ENCODE measurements at places on chromosomes 3 and 15.

DNA sequence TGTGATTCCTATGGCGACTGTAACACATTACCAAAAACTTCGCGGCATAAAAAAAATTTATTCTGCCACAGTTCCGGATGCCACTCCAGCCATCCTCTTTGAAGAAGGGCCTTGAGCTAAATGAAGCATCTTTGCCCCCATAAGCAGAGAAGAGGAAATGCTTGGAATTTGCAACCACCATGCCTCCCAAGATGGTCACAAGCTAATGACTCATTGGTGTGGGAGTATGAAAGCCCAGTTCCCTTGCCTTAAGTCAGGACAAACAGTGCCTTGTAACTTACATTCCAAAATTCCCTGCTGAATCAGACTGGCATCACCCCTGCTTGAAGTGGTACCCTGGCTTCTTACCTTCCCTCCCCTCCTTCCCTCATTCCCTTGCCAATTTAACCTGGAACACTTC is 1077.4 kb downstream of the EPHA3 start:
- no peaks in the 10 kb centered on the region for H3K27me3 ChIP-seq
- H3K4me1 ChIP-seq: no peaks in the 10 kb centered on the region
- H3K4me3 ChIP-seq: no peak overlapping the region
- no peak overlapping the region for H3K27ac ChIP-seq

GRCh38 chr15:50358845-50359244 is 3.8 kb upstream of the GABPB1 start:
- H3K4me1 ChIP-seq: no peaks in the 10 kb centered on the region
- DNase-seq: peak; percentile 52
- no peak overlapping the region for H3K27ac ChIP-seq
- H3K36me3 ChIP-seq: 0 out of 2 replicates have a peak, but pooled peaks cover 6% of the 10 kb centered on the region

- H3K4me1 ChIP-seq: no peaks in the 10 kb centered on the region
- H3K27me3 ChIP-seq: no peaks in the 10 kb centered on the region
- H3K27ac ChIP-seq: no peak overlapping the region
- no peak for DNase-seq
- H3K36me3 ChIP-seq: no peaks in the 10 kb centered on the region
Observed at GRCh38 chr3:67090474-67090873, 92.4 kb downstream of the KBTBD8 start.

DNA sequence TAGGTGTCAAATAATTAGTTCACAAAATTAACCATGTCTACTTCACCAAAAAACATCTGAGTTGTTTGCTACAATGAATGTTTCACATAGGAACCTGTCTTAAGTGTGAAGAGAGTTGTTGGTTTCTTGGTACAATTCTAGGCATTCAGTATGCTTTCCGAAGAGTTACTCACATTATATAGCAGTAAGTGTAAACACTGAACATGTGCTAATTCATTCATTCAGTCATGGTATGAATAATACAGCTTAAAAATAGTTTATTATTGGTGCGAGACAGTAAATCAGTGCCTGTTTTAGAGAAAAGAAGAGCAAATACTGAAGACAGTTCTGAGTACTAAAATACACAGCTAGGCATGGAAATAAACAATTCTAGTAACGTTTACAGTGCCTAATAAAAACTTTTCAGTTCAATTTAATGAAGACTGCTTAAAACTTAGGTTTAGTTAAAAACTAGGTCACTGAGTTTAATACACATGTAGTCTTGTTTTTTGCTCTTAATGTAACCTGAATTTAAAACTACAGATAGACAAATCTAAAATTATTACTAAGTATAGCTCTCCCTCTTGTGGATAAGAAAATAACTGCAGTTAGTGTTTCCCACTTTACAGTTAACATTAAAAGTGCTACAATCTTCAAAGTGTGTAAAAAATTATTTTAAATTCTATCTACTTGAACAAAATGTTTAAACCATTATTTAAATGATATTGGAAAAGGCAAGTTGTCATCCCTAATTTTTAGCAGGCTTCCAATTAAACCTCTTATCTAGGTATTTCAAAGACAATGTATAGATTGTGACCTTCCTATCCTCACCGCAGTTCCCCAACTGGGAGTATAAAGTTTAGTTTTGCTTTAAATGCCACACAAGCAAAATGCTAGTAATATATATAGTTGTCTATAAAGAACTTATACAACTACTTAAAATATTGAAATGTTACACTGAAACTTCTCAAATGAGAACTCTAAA is 20.1 kb upstream of the ZCWPW2 start:
- no peak overlapping the region for H3K4me3 ChIP-seq
- peaks cover 28% of the 10 kb centered on the region for H3K4me1 ChIP-seq
- H3K27me3 ChIP-seq: no peaks in the 10 kb centered on the region
- DNase-seq: peak; percentile 46

DNA sequence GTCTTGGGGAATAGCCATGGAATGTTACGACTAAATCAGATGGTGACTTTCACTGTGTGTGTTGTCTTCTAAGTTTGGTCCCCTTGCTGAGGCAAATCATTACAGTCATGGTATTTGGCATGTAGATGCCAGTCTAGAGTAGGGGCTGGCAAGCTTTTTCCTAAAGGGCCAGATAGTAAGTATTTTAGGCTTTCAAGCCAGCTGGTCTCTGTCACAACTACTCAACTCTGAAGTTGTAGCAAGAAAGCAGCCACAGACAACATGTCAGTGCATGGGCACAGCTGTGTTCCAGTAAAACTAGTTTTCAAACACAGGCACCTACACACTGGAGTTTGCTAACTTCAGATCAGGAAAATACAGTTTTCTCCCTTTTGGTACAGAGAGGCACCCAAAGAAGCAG is 39.3 kb downstream of the CCR3 start:
- H3K27me3 ChIP-seq: no peaks in the 10 kb centered on the region
- peak overlapping the region; percentile 68 for H3K27ac ChIP-seq
- H3K36me3 ChIP-seq: no peaks in the 10 kb centered on the region
- no peak overlapping the region for H3K4me3 ChIP-seq
- DNase-seq: no peak
- H3K4me1 ChIP-seq: peaks cover 94% of the 10 kb centered on the region

DNA sequence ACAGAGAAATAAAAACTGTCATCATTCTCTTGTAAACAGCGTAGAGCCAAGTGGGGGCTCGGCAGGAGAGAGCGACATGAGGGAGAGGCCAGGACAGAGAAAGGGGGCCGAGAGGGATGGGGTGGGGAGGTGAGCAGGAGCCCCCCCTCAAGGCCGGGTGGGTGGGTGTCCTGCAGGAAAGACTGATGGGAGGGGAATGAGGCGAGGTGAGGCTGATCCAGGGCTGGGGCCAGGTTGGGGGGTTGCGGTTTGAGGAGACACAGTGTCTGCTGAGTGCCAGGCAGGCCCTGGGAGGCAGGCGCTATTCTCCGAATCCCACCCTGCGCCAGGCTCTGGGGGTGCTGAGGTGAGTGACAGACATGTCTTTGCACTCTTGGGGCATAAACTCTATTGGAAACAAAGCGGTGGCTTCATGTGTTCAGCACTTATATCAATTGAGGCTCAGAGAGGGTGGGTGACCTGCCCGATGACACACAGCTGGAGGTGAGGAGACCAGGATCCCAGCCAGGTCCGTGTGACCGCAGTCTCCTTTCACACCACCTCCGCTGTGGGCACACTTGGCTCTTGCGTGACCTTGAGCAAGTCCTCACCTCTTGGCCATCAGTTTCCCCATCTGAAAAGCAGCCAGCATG is 19.6 kb upstream of the CSPG4 start:
- H3K4me1 ChIP-seq: no peaks in the 10 kb centered on the region
- no peak for DNase-seq

GRCh38 chr15:32970847-32971246 is 223.7 kb downstream of the FMN1 start:
- H3K27ac ChIP-seq: no peak overlapping the region
- no peaks in the 10 kb centered on the region for H3K4me1 ChIP-seq
- H3K36me3 ChIP-seq: no peaks in the 10 kb centered on the region
- H3K27me3 ChIP-seq: no peaks in the 10 kb centered on the region
- H3K4me3 ChIP-seq: no peak overlapping the region

GRCh38 chr15:89329329-89330084 is 5.1 kb downstream of the POLG start:
- H3K36me3 ChIP-seq: peaks cover 50% of the 10 kb centered on the region
- peaks cover 28% of the 10 kb centered on the region for H3K4me1 ChIP-seq
- H3K27ac ChIP-seq: no peak overlapping the region
- DNase-seq: no peak
- no peaks in the 10 kb centered on the region for H3K27me3 ChIP-seq
- no peak overlapping the region for H3K4me3 ChIP-seq

- peaks cover 3% of the 10 kb centered on the region for H3K36me3 ChIP-seq
- no peak for DNase-seq
- no peaks in the 10 kb centered on the region for H3K27me3 ChIP-seq
- H3K4me1 ChIP-seq: no peaks in the 10 kb centered on the region
- H3K27ac ChIP-seq: no peak overlapping the region
Observed at GRCh38 chr3:123147754-123148535, 53.8 kb upstream of the SEC22A start.

GRCh38 chr3:123834631-123835030 is 49.5 kb downstream of the MYLK start:
- no peak overlapping the region for H3K4me3 ChIP-seq
- peak; percentile 43 for DNase-seq
- H3K27ac ChIP-seq: no peak overlapping the region
- no peaks in the 10 kb centered on the region for H3K27me3 ChIP-seq
- no peaks in the 10 kb centered on the region for H3K36me3 ChIP-seq

DNA sequence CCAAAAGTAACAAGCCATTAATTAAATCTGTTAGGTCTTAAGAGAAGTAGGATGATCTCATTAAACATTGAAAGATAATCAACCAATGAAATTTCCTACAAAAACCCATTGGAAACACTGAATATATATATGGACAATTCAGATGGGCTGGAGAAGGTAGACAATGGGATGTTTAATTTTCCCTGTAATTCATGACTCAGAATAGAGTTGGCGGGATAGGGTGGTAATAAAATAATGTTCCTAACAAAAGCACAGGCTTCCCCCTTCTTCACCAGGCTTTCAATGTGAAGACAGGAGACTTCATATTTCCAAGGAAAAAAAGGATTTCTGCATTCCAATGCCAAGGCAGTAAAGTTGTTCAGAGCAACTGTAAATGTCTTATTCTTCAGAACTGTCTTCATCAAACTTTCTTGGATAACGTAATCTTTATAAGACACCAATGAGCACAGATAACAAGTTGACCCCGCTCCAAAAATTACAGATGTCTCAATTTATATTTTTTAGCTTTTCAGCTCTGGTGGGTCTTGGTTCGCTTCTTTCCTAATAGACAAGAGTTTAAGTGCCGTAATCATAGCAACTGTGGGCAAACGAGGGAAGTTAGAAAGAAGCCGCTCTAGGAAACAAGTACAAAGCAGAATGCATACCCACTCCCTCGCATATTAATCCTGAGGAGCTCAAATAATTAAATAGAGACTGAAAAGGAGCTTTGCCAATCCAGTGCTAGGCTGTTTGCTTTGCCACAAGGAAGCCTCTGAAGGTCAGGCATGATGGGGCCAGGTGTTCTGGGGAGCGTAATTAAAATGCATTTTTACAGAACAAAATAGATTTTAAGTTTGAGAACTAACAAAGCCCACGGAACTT is 377.0 kb downstream of the FOXP1 start:
- no peaks in the 10 kb centered on the region for H3K4me1 ChIP-seq
- H3K27me3 ChIP-seq: no peaks in the 10 kb centered on the region
- H3K4me3 ChIP-seq: no peak overlapping the region
- H3K36me3 ChIP-seq: no peaks in the 10 kb centered on the region
- no peak overlapping the region for H3K27ac ChIP-seq

GRCh38 chr3:181290941-181291340 is 301.4 kb upstream of the DNAJC19 start:
- H3K27ac ChIP-seq: no peak overlapping the region
- H3K27me3 ChIP-seq: no peaks in the 10 kb centered on the region
- H3K4me3 ChIP-seq: no peak overlapping the region
- no peak for DNase-seq
- H3K36me3 ChIP-seq: no peaks in the 10 kb centered on the region

- no peaks in the 10 kb centered on the region for H3K36me3 ChIP-seq
- no peak overlapping the region for H3K27ac ChIP-seq
- no peak for DNase-seq
- H3K27me3 ChIP-seq: no peaks in the 10 kb centered on the region
- H3K4me1 ChIP-seq: peaks cover 21% of the 10 kb centered on the region
Observed at GRCh38 chr3:157127268-157127667, 32.7 kb downstream of the CCNL1 start.

DNA sequence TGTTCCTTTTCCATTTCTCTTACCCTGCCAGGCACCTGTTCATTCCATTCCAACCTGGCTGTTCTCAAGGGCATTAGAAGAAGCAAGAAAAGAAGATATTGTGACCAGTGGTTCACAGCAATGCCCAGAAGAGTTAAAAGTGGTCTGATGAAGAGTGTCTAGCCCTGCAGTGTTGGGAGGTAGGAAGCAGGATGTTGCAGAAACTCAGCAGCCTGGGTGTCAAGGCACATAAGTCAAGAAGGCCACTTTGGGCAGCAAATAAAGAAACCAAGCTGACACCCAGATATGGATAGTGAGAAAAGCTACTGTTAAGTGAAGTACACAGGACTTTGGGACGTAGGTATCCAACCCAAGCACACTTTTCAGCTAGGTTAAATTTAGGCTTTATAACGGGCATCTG is 199.9 kb upstream of the SATB1 start:
- no peak overlapping the region for H3K27ac ChIP-seq
- no peaks in the 10 kb centered on the region for H3K4me1 ChIP-seq
- no peaks in the 10 kb centered on the region for H3K27me3 ChIP-seq

GRCh38 chr3:35675621-35676020 is 36.3 kb downstream of the ARPP21 start:
- no peaks in the 10 kb centered on the region for H3K4me1 ChIP-seq
- H3K4me3 ChIP-seq: no peak overlapping the region
- no peaks in the 10 kb centered on the region for H3K27me3 ChIP-seq
- no peak overlapping the region for H3K27ac ChIP-seq
- H3K36me3 ChIP-seq: no peaks in the 10 kb centered on the region

GRCh38 chr15:43105077-43105736 is 631 bp downstream of the UBR1 start:
- H3K27me3 ChIP-seq: no peaks in the 10 kb centered on the region
- H3K4me3 ChIP-seq: peak overlapping the region; percentile 86
- H3K27ac ChIP-seq: peak overlapping the region; percentile 65
- H3K36me3 ChIP-seq: no peaks in the 10 kb centered on the region
- H3K4me1 ChIP-seq: no peaks in the 10 kb centered on the region

Measured in MM.1S (cell line).